Activated naive CD8-positive, alpha-beta T cell treated with anti-CD3 and anti-CD28 coated beads for 36 hours (primary cell): ENCODE measurements at places on chromosomes 7 and 10. TPM values are rescaled to one million over a fixed set of nuclear protein-coding genes. Genes with fewer than 3 reads are reported as not detected.
A peak's percentile ranks its signal among the peaks of the same experiment; 100 is the strongest.

GRCh38 chr7:152335900-152336571, 99.8 kb downstream of the KMT2C start:
- H3K36me3 ChIP-seq, result peaks cover 6% of the 10 kb centered on the region
- H3K27me3 ChIP-seq, result no peaks in the 10 kb centered on the region
- peaks cover 50% of the 10 kb centered on the region for H3K4me1 ChIP-seq
- H3K27ac ChIP-seq, result peak overlapping the region; percentile 35
- peak overlapping the region; percentile 65 for H3K4me3 ChIP-seq

Gene WNT16
- total RNA-seq, result not detected

- no peak overlapping the region for H3K27ac ChIP-seq
- H3K4me3 ChIP-seq, result no peak overlapping the region
- no peaks in the 10 kb centered on the region for H3K27me3 ChIP-seq
Observed at GRCh38 chr7:114903131-114903530, 18.8 kb upstream of the MDFIC start.

Gene SAMD9L
- total RNA-seq, result 21.5 TPM

GRCh38 chr7:23012908-23013714, 819 bp downstream of the HYCC1 start:
- no peaks in the 10 kb centered on the region for H3K36me3 ChIP-seq
- DNase-seq, result no peak
- peaks cover 6% of the 10 kb centered on the region for H3K27me3 ChIP-seq
- no peak overlapping the region for H3K4me3 ChIP-seq

GRCh38 chr7:44978511-44979366, at the start of gene MYO1G:
MYO1G (minus strand) TSS chr7:44979015; CDS start chr7:44978961, 54 bp downstream.
- H3K4me3 ChIP-seq, result peak within 1 kb of the TSS; percentile 97
- H3K27ac ChIP-seq, result peak within 1 kb of the TSS; percentile 100
- DNase-seq, result peak; percentile 93
- peaks cover 71% of the 10 kb centered on the region for H3K36me3 ChIP-seq

DNA sequence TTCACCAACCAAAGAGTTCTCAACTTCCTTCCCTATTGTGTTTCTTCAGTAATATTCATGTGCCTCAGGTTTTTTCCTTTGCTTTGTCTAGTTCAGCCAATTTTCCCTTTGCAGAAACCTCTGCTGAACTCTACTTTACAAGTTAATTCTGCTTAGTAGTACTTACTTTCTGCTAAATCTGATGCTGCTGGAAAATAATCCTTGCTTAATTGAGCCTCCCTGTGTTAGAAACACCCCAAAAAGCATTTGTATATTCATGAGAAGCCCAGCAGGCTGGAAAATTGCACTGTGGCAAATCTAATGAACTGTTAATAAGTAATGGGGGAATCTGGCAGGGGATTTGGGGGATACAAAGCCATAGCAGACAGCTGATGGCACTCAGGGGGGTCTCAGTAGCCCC, 78.5 kb downstream of the CDCA7L start:
- no peak for DNase-seq
- peaks cover 2% of the 10 kb centered on the region for H3K4me1 ChIP-seq
- no peaks in the 10 kb centered on the region for H3K27me3 ChIP-seq
- no peak overlapping the region for H3K27ac ChIP-seq
